ENCODE measurements at places on chromosomes 6 and 20. TPM values are rescaled to one million over a fixed set of nuclear protein-coding genes. Genes with fewer than 3 reads are reported as not detected.

- no peak for DNase-seq
These were observed 233.5 kb upstream of the SGK1 start for GRCh38 chr6:134551245-134551960.

DNA sequence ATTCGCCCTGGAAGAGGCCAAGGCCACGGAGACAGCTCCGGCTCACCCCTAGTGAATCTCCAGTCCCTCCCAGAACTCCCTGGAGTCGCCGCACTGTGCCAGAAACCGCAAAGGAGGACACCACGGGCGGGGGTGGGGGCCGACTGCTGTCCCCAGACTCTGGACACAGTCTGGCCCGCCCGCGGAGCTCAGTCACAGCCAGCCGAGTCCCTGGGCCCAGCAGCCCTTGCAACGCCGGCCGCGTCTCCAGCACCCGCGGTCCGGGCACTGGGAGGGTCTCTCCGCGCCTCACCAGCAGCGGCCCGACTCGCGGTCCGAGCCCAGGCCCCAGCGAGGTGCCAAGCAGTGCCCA lies 518 bp downstream of the PEX6 start:
- no peak for DNase-seq

DNA sequence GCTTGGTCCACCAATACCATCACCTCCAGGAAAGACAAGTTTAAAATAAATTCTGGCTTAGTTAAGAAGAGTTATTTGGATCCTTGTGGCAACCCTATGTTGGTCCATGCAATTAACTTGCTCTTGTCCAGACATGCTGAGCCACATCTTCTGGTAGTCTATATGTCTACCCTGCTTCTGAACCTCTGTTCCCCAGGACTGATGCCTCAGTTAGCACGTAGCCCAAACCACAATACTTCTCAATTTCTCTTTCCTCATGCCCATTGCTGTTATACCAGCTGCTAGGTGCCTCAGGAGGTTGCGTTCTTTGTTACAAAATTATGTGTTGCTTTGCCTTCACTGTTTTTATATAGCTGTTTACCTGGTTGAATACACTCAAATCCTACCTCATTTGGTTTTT lies 116.4 kb upstream of the KCNQ5 start:
- DNase-seq, result no peak

GRCh38 chr20:56249244-56249955 lies 868 bp downstream of the MC3R start:
- no peak for DNase-seq

DNA sequence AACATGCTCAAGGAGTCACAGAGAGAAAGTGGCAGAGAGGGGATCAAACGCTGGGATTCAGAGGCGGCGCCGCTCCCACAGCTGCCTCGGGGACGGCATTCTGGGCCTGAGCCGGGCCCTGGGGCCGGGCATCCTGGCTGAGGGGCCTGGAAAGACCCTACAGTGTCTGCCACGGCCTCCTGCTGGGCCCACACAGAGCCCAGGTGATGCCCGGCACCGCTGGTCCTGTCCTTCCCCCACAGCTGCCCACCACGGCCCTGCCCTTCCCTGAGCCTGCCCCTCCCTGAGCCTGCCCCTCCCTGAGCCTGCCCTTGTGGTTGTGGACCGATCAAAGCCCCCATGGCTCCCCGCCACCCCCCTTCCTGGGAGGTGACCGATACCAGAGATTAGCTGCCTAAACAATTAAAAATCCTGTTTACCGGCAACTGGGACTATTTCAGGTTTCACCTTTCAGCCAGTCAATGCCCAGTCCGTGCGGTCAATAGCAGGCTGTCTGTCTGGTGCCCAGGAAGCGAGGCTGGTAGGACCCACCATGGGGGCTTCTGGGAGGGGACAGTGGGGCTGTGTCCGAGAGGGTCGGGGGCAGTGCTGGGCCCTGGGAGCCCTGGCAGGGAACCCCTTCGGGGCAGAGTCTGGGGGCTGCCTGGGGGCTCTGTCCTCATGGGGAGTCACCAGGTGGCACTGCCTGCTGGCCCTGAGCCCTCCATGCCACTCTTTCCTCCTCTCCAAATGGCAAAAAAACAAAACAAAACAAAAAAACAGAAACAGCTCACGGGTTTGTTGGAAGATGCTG lies 55.4 kb upstream of the GATA5 start:
- DNase-seq, result no peak

GRCh38 chr6:70843328-70843918 lies 113.4 kb downstream of the B3GAT2 start:
- no peak for DNase-seq

DNA sequence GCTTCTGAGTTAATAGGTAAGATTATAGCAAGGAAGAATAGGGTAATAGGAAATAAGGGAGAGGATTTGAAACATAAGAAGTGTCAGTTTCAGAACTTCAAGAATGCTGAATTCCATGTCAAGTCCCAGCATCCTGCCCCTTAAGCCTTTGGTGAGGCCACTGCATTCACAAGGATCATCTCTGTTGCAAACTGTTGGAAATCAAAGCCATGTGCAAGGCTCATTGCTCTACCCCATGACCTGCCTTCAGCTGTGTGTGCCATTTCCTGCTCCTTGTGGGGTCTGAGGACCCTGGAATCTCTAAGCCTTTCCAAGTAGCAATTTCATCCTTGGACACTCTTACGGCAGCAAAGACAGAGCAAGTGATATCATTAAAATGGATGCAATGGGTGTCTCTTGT lies 203.0 kb downstream of the CDC5L start:
- no peak for DNase-seq

DNA sequence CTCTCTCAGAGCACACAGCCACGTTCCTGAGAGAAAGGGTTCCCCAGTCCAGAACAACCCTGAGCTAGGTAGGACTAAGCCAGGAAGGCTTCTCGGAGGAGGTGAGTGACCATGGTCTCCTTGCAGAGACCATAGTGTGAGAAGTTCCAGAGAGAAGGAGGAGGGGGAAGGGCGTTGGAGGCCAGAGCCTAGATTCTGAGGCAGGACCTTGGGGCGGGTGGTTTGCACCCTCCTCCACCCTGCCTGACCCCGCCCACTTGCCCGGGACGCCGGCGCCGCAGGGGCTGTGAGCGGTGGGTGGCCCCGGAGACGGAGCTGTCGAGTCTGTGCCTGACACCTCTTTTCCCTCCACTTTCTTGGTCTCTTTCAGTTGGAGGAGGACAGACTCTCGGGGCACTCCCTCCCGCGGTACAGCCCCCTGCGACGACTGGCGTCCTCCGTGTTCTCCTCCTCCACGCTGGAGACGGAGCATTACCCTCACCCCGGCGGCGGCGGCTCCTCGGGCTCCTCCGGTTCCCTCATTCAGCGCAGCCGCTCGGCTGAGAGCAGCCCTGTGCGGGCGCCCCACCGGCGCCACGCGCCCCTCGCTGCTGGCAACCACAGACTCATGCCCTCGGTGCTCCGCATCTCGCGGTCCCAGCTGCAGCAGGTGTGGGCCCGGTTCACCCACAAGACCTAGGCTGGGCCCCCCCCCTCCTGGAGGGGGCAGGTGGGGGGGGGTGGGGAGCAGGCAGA lies 26.2 kb downstream of the TTBK1 start:
- DNase-seq, result no peak

DNA sequence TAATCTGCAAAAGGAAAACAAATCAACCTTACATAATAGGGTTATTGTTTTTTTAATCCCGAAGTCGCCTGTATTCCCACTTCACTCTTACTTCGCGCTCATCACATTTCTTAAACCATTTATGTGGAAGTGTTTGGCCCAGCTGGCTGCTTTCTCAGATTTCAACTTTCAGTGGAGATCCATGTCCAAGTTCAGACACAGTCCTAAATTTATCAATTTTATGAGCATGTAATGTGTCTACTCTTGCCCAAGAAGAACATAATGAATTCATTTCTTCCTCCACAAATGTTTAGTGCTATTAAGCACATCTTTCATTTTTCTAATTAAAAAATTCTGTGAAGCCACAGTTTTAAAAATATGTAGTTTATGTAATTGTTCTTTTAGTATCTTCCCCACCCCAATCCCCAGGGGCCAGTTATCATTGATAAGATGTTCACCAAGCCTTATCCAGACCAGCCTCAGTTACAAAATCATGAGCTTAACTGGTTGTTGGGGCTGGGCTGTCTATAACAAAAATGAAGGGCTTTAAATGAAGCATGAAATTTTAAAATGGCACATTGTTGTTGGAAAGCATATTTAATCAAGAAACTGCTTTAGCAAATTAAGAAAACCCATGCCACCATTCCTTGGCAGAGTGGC lies 151.7 kb downstream of the UST start:
- peak; percentile 50 for DNase-seq

DNA sequence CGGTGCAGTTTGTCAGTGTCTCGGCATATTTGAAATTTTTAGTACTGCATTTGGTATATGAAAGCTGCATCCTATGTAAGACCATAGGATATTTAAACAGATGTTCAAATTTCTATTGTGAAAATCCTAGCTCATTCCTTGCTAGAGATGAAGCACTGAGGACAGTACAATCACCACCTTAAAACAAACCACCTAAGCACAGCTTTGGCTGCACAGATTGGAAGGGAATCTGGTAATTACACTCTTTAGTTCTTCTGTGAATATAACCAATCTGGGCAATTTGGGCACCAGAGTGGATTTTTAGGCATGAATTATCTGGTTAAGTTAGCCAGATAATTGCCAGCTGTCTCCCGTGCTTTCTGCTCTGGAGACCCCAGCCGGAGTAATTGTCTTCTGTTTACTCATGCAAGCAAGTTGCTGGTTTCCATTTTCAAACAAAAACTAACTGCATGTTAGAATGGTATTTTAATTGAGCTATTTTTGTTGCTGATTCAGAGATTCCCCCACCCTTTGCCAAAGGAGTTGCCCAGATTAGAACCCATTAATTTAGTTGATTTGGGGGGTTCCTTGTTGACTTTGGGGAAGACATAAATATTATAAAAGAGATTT lies 36.9 kb downstream of the E2F3 start:
- DNase-seq, result no peak

- no peak for DNase-seq
These were observed 424.7 kb downstream of the MMUT start for GRCh38 chr6:49038294-49038822.

- DNase-seq, result no peak
These were observed 1.5 kb downstream of the CCND3 start for GRCh38 chr6:41939848-41940758.

GRCh38 chr20:8790442-8791074 lies 278.3 kb upstream of the PLCB4 start:
- no peak for DNase-seq

GRCh38 chr6:91281901-91282300 lies 695.0 kb upstream of the MAP3K7 start:
- DNase-seq, result no peak

GRCh38 chr6:89828988-89829471 lies 650 bp upstream of the CASP8AP2 start:
- no peak for DNase-seq

GRCh38 chr20:9028419-9028818 lies 40.5 kb upstream of the PLCB4 start:
- DNase-seq, result no peak

DNA sequence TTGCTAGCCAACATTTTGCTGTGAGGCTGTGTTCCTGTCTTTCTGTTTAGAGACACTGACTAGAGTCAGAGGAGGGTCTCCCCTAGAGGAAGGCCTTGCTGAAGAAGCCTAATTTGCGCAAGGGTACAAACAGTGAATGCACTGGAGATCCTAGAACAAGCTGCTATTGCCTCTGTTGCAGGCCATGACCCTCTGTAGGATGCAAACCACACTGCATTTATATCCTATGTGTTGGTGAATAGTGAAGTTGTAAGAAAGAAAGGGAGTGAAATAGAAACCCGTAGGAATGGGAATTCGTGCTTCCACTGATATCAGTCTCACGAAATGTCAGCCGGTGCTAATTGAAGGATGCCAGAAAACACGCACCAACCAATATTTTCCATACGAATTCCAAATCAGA lies 88.2 kb downstream of the GJA1 start:
- DNase-seq, result no peak

GRCh38 chr20:25225642-25226432 lies 22.0 kb upstream of the PYGB start:
- no peak for DNase-seq

DNA sequence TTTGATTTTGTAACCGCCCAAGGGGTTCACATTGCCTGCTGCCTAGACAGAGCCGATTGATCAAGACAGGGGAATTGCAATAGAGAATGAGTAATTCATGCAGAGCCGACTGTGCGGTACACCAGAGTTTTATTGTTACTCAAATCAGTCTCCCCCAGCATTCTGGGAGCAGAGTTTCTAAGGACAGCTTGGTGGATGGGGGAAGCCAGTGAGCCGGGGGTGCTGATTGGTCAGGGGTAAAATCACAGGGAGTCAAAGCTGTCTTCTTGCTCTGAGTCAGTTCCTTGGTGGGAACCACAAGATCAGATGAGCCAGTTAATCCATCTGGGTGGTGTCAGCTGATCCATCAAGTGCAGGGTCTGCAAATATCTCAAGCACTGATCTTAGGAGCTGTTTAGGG lies 60.0 kb upstream of the EZR start:
- DNase-seq, result no peak

DNA sequence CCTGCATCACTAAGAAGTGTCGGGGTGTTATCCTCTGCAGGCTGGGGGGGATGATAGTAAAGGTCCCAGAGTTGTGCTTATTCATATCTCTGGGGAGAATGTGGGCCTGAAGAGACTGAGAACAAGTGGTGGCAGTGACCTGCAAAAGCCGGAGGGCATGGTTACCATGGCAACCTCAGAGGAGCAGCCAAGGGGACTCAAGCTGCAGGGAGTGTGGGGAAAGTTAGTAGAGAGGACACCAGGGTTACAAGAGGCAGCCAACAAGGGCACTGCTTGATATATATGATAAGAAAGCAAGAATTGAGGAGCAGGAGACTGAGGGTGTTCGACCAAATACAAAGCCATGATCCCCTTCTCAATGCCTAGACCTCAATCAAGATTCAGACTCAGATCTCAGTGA lies 46.1 kb downstream of the HLA-F start:
- no peak for DNase-seq

DNA sequence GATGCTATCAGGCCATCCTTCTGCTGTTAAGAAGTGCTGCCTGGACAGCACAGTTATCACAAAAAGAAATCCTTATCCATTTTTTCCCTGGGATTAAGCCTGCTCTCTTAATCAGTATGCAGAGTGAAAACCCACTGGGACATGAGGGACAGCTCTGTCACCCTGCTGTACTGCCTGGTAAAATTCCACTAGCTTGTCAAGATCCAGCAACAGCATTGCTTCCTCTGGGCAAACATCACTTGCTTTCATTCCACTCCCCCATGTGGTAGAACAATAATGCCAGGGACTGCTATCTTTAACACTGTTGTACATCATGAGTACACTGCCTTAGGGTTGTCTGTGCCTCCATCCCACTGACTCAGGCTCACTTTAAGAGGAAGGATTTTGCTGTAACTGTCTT lies 331.3 kb downstream of the KIF16B start:
- DNase-seq, result no peak

- no peak for DNase-seq
These were observed 44.4 kb downstream of the HDDC2 start for GRCh38 chr6:125257351-125257750.

- no peak for DNase-seq
These were observed 47.2 kb downstream of the BACH2 start for GRCh38 chr6:90249458-90249857.

- DNase-seq, result no peak
These were observed 18.7 kb downstream of the TFEB start for GRCh38 chr6:41716516-41717391.

Gene STX11
- 1.0 TPM for polyA plus RNA-seq

Gene ADGRF5
- polyA plus RNA-seq, result 32.4 TPM

Gene NMBR
- 0.29 TPM for polyA plus RNA-seq

Gene DEFB113
- not detected for polyA plus RNA-seq

Gene RGS17
- 2.2 TPM for polyA plus RNA-seq

Gene BEND3
- 8.1 TPM for polyA plus RNA-seq

Gene TAGAP
- polyA plus RNA-seq, result 0.49 TPM

Gene SRPK1
- polyA plus RNA-seq, result 47.8 TPM

Gene ZGPAT
- polyA plus RNA-seq, result 14.9 TPM

Gene MATN4
- polyA plus RNA-seq, result 0.17 TPM

Gene ZNF831
- polyA plus RNA-seq, result 0.07 TPM

Gene ZBP1
- not detected for polyA plus RNA-seq

Gene PI16
- polyA plus RNA-seq, result 1.3 TPM

Gene FAXC
- polyA plus RNA-seq, result 5.4 TPM

Gene SLC35F1
- 3.1 TPM for polyA plus RNA-seq

Measured in right renal cortex interstitium (tissue), 3 donors.